Stimulated activated CD4-positive, alpha-beta T cell treated with anti-CD3 and anti-CD28 coated beads, Interleukin-4, amount 100 ng/mL, for 48 hours (primary cell): ENCODE measurements at places on chromosomes 1 and 21.

DNA sequence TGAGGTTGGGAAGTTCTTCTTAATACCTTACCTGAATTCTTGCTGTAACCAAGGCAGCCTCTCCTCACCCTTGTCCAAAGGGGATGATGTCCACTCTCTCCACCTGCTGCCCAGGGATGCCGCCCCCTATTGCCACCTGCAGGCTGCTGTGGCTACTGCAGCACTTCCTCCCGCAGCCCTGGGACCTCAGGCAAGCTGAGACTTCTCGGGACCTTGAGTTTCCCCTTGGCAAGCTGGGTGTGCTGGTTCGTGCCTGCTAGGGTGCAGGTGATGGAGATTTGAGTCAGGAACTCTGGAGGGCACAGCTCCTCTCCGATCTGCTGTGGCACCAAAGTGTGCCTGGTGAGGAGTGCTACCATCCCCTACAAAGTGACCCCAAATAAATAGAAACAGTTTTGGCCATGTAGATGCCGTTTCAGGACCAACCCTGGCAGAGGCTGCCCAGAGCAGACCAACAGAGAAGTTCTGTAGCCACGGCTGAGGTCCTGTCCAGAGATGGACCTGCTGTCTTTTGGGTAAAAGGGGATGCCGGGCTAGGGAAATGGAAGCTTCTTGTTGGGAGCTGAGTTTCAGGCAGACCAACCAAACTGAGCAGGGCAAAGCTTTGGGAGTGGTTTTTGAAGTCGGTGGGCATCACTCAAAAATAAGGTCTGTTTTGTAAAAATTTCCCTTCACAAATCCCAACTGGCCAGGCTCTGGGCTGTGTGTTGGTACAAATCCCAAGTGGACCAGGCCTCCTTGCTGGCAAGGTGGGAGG lies 31.7 kb downstream of the RUNX3 start:
- peak; percentile 50 for DNase-seq

DNA sequence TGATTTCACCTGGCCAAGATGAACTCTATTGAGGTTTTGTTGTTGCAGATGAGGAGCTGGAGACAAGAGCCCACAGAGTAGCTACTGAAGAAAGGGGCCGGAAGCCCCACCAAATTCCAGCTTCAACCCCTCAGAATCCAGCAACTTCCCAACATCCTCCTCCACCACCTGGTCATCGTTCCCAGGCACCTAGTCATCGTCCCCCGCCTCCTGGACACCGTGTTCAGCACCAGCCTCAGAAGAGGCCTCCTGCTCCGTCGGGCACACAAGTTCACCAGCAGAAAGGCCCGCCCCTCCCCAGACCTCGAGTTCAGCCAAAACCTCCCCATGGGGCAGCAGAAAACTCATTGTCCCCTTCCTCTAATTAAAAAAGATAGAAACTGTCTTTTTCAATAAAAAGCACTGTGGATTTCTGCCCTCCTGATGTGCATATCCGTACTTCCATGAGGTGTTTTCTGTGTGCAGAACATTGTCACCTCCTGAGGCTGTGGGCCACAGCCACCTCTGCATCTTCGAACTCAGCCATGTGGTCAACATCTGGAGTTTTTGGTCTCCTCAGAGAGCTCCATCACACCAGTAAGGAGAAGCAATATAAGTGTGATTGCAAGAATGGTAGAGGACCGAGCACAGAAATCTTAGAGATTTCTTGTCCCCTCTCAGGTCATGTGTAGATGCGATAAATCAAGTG lies 14.3 kb downstream of the CD2 start:
- no peak for DNase-seq

DNA sequence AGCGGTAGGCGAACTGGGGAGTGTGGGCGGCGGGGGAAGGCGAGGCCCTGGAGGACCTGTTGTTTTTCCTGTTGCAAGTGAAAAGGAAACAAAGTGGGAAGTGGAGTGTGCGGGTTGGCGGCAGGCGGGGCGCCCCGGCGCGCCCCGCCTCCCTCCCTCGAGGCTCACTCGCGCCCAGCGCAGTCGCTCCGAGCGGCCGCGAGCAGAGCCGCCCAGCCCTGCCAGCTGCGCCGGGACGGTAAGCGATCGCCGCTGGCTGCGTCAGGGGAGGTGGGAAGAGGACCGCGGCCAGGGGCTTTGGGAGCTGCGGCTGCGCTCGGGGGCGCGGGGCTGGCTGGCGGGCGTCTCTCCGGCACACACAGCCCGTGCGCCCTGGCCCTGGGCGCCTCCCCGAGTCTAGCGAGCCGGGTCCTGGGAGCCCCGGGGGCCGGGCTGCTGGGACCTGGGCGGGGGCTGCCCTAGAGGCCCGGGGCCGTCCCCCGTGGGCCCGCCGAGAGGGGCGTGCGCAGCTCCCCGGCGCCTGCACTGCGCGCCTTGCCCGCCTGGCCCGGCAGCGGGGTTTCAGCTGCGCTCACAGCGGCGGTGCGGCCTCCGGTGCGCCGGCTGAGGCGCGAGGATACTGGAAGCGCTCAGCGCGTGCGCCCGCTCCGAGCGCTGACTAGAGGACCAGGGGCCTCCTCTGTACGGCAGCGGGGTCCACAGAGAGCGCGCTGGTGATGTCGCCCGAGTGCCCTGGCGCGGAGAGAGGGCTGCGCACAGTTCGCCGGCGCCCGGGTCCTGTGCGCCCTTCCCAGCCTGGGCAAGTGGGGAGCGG lies at the start of gene PIK3CD:
PIK3CD (plus strand) TSS at position 167 of the 814 bp plus-strand sequence. CDS start 58,725 bp downstream, outside the sequence.
- peak; percentile 33 for DNase-seq

- DNase-seq = no peak
These were observed 14.3 kb downstream of the SLC2A1 start for GRCh38 chr1:42944246-42944928.

DNA sequence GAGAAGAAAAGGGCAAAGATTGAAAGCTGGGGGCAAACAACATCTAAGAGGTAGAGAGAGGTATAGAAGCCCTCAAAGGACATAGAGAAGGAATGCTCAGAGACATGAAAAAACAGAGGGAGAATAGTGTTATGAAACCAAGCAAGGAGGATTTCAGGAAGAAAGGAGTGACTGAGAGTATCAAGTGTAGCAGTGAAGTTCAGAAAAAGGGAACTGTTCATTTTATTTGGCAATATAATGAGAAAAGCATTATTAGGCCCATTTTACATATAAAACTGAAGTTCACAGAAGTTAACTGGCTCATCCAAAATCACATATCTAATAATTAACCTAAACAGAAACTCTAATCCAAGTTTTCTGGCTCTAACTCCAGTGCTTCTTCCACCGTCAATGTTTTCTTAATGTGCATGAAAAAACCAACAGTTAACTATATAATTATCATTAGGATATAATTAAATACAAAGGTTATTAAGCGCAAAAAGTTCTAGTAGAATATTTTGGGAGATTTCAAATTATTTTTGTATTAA lies 17.7 kb downstream of the NEXN start:
- DNase-seq = no peak

DNA sequence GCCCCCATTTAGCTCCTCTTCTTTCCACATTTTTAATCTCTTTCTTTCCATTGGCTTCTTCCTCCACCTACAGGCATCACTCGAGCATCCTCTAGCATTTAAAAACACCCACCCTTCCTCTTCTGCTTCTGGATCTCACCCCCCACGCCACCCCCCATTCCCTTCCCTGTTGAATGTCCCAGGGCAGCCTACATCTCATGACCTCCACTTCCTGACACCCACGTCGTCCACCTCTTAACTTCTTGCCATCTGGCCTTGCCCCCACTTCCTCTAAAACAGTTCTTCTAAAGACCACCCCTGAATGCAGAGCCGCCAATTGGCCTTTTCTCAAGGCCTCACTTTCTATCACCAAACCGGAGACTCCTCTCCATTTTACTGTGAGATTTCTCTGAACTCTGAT lies 6.1 kb upstream of the ETNK2 start:
- DNase-seq = no peak

GRCh38 chr1:53540604-53541262 lies 81.5 kb downstream of the DMRTB1 start:
- DNase-seq = no peak

- DNase-seq = no peak
These were observed 94.2 kb downstream of the PLXNA2 start for GRCh38 chr1:208149776-208150514.

- DNase-seq = no peak
These were observed 454.6 kb downstream of the LMO4 start for GRCh38 chr1:87783315-87783714.

DNA sequence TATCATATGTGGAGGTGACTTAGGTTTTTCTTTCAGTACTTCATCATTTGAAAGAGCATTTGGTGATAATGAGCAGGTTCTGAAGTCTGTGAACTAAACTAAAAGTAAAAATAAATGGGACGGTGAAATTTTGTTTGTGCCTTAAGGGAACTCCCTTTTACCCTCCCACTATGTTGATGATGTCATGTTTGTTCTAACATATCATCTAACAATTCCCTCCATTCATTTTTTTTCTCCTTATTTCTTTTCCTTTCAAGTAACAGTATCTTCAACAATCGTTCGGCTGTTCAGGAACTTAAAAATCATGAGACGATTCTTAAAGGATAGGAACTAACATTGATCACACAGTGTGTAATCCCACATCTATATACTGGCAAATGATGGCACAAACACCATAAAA lies 30.0 kb upstream of the IRF2BP2 start:
- no peak for DNase-seq

DNA sequence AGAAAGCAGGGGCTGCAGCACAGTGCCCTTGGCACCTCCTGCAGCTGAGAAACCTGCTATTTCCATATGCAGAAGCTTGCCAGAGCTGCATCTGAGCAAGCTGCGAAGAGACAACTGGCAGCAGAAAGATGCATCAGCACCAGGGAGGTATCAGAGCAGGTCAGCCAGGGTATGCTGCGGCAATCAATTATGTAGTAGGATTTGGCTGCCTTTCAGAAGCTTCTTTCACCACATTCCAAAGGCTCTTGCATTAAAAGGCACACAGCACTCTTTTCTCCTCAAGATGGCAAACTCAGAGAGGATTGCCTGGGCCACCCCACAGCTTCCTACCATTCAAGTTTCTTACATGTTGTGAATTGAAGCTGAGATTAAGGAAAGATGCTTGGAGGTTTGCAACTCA lies 47.6 kb upstream of the RAP1A start:
- DNase-seq = no peak

DNA sequence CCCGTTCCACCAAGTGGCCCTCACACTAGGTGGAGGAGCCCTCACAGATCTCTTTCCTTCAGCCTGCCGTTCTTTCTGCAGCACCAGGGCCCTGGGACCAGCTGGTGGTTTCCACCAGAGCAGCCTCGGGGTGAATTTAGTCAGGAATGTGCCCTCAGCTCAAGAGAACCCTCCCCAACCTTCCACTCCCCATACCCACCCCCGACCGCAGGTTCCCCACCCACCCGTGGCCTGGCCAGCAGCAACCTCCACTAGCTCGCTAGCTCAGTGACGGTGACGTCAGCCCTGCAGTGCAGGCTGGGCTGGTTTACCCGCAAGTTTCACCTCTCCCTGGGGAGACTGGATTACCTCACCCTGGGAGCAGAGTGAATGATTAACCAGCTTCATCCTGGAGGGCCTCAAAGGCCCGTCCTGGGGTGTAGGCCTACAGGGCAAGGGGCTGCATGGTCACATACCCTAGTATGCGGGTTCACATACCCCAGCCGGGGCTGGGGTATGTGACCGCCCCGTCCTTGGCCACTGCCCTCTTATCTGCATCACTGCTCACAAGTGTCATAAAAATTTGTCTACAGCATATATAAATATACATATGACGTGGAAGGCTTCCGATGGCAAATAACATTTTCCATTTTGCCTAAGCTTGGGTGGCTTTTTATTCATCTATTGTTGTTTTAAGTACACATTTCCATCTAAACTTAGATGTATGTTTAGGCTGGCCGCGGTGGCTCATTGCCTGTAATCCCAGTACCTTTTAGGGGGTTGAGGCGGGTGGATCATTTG lies 24.5 kb downstream of the ELF3 start:
- DNase-seq = peak; percentile 4

DNA sequence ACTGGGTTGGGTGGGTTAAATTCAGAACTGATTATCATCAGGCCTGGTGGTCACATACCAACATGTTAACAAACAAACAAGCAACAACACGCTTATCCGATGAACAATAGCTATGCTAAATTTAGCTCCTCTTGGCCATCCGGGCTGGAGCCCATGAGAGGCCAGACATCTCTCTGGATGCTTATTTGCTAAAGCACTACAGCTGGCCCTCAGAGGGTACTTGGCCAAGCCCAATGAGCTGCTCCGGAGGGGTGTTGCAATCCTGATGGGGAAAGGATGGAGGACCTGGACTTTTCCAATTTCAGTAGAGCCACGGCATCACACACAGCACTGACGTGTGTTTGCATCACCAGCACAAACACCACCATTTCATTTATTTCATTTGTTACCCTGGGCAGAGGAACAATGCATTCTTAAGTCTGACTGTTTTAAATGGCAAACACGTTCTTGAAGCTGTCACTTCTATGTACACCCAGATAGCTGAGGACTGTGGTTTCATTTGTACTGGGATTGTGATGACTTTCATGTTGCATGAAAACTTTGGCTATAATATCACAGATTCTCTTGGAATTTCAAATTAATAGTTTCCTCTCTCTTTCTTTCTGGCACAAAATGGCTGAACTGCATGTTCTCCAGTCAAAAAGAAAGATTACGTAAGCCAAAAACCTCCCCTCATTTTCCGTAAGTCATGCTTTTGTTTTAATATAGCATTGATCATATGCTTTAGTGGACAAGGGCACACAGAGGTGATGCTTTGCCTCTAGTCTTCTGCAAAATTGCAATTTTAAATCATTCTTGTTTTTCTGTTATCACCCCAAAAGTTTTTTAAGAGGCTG lies 359.8 kb upstream of the KAZN start:
- no peak for DNase-seq

DNA sequence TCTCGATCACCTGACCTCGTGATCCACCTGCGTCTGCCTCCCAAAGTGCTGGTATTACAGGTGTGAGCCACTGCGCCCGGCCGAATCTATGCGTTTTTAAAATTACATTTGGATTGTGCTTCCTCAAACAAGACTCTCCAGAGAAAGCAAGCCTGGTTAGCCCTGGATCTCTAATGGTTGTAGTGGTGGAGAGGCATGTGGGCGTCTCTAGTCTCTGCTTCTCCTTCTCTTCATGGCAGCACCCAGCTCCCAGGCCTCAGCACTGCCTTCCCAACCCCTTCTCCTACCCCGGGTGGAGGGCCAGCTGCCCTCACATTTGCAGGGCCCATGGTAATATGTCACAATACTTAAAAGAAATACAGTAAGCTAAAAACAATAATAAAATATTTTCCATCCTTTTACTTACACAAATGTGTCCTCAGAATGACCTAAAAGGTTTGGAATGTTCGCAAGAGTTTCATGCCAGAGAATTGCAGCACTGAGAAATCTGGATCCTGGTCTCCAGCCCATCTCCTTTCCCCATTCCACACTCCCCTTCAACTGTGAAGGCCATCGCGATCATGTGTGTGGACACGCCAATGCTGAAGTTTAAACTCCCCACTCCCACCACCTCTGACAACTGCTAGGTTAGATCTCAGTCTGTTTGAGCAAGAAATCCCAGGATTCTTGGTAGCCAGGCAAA lies 7.0 kb downstream of the OR14I1 start:
- no peak for DNase-seq

DNA sequence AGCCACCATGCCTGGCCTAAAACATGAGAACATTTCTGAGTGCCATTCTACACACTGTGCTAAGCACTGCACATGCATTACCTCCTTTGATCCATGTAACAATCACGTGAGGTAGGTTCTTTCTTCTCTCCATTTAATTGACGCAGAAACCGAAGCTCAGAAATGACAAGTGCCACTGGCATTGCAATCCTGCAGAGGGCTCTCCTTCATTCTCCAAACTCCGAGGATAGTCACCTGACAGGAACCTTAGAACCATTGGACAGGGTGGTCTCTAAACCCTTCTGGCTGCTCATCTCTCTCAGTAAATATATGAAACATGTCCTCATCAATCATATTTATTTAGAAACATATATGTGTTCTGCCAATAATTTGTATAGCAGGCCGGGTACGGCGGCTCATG lies 167.1 kb upstream of the JUN start:
- no peak for DNase-seq

- no peak for DNase-seq
These were observed 35.5 kb downstream of the HSD3B1 start for GRCh38 chr1:119542492-119542946.
